Activated CD4-positive, alpha-beta T cell treated with anti-CD3 and anti-CD28 coated beads, Interleukin-2, amount 50 U/mL, for 24 hours (primary cell): ENCODE measurements at places on chromosomes 7 and 10.

DNA sequence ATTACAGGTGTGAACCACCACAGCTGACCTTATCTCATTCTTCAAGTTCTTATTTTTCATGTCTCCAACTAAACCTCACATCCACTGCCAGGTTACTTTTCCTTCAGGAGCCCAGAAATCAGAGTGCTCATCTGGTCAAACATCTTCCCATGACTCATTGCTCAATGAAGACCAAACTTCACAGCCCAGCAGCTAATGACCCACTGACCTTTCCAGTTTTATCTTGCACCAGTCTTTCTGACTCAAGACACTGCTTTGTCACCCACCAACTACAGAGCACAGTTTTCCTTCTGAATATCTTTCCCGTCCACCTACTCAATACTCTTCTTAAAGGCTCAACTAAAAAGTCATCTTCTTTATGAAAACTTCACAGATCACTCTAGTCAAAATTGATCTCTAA, 245.1 kb downstream of the CHCHD3 start:
- DNase-seq: no peak

- no peak for DNase-seq
Observed at GRCh38 chr7:840001-840600, 7.8 kb downstream of the SUN1 start.

DNA sequence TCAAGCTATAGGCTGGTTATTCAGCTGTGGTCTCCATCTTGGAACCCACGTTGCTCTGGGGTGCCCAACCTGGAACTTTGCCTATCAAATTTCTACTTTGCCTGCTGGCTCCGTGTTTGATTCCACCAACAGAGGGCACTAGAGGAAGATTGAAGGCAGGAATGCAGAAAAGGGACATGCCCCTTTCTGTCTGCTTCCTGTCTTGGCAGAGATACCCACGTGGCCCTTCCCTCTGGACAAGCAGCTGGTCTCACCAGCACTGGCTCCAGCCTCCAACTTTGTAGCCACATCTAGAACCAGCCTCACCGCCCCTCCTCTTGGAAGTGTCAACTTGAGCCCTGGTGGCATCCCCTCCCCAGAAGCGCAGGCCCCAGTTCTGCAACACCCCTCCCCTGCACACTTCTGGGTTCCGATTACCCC, 52.1 kb upstream of the ZNF438 start:
- peak; percentile 36 for DNase-seq

DNA sequence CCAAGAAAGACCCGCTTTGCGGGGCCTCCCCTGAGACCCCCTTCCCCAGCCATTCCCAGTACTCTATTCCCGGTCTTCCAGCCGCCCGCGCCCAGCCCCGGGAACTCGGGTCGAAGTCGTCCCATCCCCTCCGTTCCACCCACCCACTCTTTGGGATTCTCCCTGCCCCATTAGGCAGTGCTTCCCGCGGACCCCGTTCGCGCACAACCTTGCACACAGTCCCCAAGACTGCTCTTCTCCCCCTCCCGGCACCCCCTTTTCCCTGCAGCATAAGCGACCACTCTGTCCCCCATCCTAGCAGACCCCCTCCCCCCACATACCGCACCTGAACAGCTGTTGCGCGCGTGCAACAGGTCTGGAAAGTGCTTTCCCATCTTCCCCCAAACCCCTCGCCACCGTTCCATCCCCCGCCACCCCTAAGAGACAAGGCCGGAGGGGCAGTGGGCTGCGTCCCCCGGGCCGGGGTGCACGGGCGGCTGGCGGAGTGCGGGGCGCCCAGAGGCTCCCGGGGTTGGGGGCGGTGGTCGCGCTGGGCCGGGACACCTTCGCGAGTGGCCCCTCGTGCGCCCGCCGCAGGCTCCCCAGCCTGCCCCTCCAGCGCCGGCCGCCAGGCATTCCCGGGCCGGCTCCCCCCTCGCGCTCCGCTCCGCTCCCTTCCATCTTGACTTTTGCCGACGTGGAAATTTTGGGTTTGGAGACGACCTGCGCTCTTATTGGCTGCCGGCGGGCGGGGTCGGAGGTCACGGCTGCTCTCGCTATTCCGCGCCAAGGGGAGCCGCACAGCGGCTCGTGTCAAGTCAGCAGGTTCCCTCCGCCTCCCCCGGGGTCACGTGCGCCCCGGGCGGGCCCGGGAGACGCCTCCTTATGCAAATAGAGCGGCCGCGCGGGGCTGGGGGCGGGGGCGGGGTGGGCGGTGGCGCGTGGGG, 201.2 kb upstream of the NFE2L3 start:
- DNase-seq: peak; percentile 70

GRCh38 chr10:79562135-79562756, 2.0 kb upstream of the SFTPA2 start:
- DNase-seq: peak; percentile 34

- DNase-seq: no peak
Observed at GRCh38 chr10:53256623-53257022, 484.0 kb upstream of the MBL2 start.

DNA sequence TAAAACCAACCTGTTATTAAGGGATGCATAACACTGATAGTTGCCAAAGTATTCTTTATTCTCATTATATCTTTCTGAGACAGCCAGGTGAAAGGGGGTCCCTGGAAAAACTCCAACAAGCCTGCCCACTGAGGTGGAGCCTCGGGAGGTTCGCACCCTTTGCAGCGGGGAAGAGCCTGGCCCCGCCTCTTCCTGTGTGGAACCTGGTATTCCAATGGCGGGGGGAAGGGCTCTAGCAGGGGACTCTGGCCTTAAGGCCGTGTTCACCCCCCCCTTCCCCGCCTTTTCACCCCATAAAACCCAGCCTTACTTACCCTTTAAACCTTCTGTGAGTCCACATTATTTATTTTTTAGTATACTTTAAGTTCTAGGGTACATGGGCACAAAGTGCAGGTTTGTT, 62.4 kb upstream of the PDK4 start:
- no peak for DNase-seq

DNA sequence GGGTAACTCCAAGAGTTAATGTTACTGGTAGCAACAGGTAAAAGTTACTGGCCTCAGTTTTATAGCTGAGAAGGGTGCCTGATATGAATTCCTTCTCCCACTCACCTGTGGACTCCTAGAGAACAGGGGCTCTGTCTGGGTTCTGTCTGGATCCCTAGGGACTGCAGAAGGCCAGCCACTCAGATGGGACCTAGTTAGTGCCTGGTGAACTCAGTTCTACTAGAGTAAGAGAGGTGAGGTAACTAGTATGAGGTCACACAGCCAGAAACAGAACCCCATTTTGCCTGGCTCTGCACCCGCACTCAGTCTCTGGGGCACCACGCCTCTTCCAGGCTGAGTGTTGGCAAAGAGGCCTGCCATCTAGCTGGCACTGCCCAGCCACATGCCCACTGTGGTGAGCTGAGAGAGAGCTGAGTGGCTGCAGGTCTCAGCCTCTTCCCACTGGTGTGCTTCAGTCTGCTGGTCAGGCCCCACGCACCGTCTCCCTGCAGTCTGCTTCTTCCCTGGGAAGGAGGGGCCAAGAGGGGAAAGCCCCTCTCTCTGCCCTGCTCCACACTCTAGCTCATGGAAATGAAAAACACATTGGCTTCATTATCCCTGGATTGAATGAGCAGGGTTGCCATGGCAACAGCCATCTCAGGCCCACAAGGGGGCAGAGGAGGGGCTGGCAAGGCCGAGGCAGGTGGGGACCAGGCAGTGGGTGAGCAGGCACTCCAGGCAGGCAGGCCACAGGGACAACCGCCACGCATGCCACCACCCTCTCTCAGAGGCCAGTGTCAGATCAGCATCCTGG, 110.6 kb downstream of the ZMIZ1 start:
- no peak for DNase-seq

- no peak for DNase-seq
Observed at GRCh38 chr7:135734343-135734689, 6.3 kb upstream of the SLC13A4 start.

- no peak for DNase-seq
Observed at GRCh38 chr7:19377611-19378344, 232.6 kb upstream of the FERD3L start.

- no peak for DNase-seq
Observed at GRCh38 chr10:74786126-74786525, 40.3 kb upstream of the KAT6B start.

- no peak for DNase-seq
Observed at GRCh38 chr7:138975343-138976104, 5.7 kb downstream of the KIAA1549 start.

DNA sequence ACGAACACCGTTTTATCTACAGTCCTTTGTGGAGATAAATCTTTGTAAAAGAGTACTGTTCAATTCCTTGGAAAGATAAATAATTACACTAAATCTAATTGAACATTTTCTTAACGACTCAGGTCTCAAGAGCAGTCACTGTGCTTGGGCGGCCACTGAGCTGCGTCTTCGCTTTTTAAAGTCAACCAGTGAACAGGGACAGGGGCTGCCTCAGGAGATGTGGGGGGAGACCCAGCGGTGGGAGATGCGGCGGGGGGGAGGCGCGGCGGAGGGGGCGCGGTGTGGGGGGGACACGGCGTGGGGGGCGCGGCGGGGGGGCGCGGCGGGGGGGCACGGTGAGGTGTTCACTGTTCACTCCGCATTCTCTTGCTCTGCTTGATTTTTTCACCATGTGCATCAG, 39.8 kb downstream of the CAMK2B start:
- no peak for DNase-seq

- no peak for DNase-seq
Observed at GRCh38 chr7:129434675-129435318, 565 bp downstream of the STRIP2 start.

DNA sequence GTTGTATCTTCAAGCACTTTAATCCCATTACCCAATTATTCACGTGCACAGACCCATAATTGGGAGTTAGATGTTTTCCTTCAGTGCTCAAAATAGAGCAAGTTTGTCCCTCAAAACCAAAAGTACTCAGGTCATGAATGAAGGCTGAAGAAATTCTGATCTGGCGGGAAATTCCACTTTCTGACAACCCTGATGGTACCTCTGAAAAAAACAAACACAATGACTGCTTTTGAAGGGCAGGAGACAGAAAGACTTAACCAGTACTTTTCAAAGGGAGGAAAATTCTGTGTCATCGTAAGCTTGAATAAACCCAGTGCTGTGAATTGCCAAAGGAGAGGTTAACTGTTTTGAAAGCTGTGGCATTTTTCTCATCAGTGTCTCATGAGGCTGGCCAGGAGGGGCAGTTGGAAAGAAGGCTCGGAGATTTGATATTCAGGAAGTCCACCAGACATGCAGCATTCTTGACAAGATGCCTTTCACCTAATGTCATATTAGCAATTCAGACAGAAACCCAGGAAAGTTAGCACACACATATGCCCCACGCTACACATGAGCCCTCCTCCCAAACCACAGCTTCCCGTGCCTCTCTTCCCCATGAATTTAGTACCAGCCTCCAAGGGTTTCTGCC, 347.0 kb downstream of the KCNMA1 start:
- no peak for DNase-seq

DNA sequence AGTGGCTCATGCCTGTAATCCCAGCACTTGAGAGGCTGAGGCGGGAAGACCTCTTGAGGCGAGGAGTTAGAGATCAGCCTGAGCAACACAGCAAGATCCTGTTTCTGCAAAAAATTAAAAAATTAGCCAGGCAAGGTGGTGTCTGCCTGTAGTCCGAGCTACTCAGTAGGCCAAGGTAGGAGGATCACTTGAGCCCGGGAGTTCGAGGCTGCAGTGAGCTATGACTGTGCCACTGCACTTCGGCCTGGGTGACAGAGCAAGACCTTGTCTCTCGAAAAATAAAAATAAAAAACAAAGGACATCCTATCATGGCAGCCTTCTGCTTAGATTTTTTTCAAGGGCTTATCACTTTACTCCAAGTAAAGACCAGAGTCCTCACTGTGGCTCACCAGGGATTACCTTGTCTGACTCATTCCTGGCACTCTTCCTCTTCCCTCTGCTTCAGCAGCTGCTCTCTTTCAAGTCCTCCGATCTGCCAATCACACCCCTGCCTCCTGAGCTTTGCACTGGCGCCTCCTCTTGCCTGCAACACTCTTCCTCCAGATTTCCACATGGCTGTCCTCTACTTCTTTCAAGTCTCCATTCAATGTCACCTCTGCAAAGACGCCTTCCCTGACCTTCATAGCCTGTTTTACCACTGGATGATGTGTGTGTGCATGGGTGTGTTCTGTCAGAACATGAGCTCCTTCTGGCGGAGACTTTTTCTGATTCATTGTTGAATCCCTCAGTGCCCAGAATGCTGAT, 7.7 kb downstream of the PRTFDC1 start:
- DNase-seq: no peak

DNA sequence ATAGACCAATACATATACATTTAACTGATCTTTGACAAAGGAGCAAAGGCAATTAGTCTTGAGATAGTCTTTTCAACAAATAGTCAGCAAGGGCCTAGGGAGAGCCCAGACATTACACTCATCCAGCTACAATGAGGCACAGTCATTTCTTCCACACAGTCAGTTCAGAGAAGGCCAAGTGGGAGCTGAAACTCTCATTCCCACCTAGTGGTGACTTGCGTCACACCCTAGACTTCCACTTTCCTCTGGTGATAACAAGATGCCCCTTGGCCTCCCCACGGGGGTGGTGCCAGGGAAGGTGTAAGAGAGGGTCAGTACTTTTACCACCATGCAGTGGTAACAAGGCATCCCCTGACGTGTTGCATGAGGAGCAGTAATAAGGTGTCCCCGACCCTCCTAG, 8.0 kb downstream of the FRMPD2 start:
- DNase-seq: no peak

DNA sequence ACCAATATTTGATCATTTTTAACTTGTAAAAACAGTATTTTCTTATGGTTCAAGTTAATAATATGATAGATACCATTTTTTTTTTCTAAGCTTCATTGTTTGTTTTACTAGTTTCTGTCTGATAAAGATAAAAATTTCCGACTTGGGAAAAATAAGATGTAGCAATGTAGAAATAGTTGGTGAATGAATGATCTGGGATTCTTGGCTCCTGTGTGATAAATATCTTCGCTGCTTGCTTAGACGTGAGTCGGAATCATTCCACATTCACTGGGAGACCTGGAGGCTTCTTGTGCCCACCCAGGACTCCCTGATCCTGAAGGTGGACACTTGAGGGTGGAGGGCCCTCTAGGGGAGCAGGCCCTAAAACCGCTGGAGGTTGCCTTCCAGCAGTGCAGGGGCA, 47.9 kb downstream of the EXOC4 start:
- no peak for DNase-seq

- DNase-seq: no peak
Observed at GRCh38 chr10:105742923-105743322, 1101.8 kb downstream of the SORCS3 start.

DNA sequence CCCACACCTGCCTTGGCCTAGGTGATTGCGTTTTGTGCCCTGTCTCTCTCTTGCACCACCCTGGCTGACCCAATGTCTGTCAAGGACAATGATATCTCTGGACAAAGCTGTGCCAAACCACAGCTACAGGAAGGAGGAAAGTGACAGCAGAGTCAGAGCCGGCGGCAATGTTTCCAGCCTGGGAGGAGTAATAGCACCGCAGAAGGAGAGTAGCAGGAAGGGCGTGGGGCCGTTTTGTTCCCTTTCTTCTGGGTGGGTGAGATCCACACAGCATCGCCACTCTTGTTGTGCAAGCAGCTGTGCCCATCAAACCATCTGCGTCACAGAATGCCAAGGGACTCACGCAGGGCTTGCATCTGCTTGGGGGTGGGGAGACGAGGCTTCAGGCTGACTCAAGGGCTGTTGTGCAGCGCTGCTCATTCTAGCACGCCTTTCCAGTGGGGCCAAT, 341.6 kb upstream of the AUTS2 start:
- no peak for DNase-seq
